ENCODE measurements at places on chromosomes 3 and 15.

- no peaks in the 10 kb centered on the region for H3K36me3 ChIP-seq
- H3K27ac ChIP-seq: no peak overlapping the region
- H3K4me1 ChIP-seq: no peaks in the 10 kb centered on the region
- H3K27me3 ChIP-seq: no peaks in the 10 kb centered on the region
- H3K4me3 ChIP-seq: no peak overlapping the region
Measured at GRCh38 chr3:172701751-172702150, 9.1 kb downstream of the NCEH1 start.

DNA sequence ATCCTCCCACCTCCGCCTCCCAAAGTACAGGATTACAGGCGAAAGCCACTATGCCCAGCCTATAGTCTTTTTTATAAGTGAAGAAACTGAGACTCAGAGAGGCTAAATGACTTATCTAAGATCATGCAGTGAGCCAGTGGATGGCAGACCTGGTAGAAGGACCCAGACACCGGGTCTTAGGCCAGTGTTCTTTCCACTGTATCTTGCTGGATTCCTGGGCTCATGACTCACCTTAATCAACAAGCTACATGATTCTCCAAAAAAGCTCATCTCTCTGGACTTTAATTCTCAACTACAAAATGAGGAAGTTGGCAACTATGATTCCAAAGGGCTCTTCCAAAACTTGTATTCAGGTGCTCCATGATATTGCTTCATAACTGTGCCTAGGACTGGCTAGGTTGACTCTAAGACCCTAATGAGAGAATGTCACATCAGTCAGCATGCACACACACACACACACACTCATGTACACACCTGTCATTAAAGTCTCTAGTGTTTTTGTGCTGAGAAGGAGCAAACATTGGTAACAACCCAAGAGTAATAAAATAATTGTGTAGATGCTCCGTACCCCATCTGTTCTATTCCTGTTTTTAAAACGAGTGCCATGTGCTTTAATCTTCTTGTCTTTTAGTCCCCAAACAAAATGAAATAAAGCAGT, 89.7 kb upstream of the SLC4A7 start:
- DNase-seq: no peak
- H3K27ac ChIP-seq: no peak overlapping the region
- H3K4me1 ChIP-seq: no peaks in the 10 kb centered on the region

DNA sequence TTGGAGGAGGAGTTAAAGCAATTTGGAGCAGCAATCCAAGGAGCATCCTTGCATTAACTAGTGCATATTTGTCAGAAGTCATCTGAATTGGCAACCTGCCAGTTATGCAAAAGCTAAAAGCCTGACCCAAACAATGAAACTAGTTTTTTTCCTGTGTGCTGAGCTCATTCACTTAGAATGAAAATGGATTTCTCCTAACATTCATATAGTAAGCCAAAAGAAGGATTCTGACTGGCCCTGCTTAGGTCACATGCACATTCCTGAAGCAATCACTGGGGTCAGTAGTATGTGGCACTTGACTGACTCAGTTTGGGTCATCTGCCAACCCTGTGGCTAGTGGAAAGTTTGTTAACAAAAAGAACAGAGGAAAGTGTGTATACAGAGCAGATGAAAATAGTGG, 30.5 kb downstream of the OXSM start:
- H3K4me1 ChIP-seq: no peaks in the 10 kb centered on the region
- H3K4me3 ChIP-seq: no peak overlapping the region
- H3K27me3 ChIP-seq: no peaks in the 10 kb centered on the region
- DNase-seq: no peak
- no peaks in the 10 kb centered on the region for H3K36me3 ChIP-seq

DNA sequence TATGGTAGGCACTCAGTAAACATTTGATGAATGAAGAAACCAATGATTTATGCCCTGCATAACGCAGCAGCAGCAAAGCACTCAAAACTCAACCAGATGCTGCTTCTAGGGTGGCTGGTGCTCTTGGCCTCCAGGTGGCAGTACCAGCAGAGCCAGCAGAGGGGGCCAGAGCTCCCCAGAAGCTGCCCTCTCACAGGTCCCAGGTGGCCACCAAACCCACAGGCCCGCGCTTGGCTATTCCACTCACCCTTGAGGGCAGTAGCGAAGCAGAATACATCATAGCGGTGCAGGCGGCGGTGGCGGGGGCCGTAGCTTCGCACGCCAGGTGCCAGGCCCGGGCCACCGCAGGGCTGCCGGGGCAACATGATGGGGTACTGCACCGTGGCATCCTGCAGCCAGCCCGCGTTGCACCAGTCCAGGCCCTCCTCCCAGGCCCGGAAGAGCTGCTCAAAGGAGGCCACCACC, 16.6 kb downstream of the HAPLN3 start:
- H3K27me3 ChIP-seq: no peaks in the 10 kb centered on the region
- H3K4me3 ChIP-seq: no peak overlapping the region
- H3K27ac ChIP-seq: no peak overlapping the region

- no peak overlapping the region for H3K4me3 ChIP-seq
- H3K36me3 ChIP-seq: no peaks in the 10 kb centered on the region
- no peak overlapping the region for H3K27ac ChIP-seq
- DNase-seq: no peak
Measured at GRCh38 chr3:18716101-18716500, 291.0 kb upstream of the SATB1 start.

DNA sequence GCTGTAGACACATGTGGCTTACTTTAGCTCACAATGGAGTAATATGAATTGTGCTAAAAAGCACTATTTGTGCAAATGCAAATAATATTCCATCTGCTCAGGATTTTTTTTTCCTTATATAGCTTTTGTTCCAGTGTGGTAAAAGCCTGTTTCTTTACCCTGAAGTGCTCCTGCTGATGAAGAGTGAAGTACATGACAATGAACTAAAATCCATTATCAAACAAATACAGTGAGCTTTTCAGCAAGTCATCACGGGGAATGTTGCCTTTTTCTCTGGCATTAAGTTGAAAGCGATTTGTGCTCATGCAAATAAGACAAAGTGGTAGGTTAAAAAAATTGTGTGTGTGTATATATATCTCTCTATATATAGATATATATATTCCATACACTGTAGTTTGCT, 28.6 kb upstream of the CCDC39 start:
- H3K36me3 ChIP-seq: no peaks in the 10 kb centered on the region
- no peak overlapping the region for H3K4me3 ChIP-seq
- H3K27me3 ChIP-seq: no peaks in the 10 kb centered on the region
- no peaks in the 10 kb centered on the region for H3K4me1 ChIP-seq
- DNase-seq: no peak
- no peak overlapping the region for H3K27ac ChIP-seq

- H3K4me1 ChIP-seq: peaks cover 24% of the 10 kb centered on the region
- no peak for DNase-seq
- peak overlapping the region; percentile 64 for H3K27ac ChIP-seq
- H3K4me3 ChIP-seq: peak overlapping the region; percentile 96
- no peaks in the 10 kb centered on the region for H3K36me3 ChIP-seq
Measured at GRCh38 chr15:74541494-74542165, 610 bp downstream of the ARID3B start.

DNA sequence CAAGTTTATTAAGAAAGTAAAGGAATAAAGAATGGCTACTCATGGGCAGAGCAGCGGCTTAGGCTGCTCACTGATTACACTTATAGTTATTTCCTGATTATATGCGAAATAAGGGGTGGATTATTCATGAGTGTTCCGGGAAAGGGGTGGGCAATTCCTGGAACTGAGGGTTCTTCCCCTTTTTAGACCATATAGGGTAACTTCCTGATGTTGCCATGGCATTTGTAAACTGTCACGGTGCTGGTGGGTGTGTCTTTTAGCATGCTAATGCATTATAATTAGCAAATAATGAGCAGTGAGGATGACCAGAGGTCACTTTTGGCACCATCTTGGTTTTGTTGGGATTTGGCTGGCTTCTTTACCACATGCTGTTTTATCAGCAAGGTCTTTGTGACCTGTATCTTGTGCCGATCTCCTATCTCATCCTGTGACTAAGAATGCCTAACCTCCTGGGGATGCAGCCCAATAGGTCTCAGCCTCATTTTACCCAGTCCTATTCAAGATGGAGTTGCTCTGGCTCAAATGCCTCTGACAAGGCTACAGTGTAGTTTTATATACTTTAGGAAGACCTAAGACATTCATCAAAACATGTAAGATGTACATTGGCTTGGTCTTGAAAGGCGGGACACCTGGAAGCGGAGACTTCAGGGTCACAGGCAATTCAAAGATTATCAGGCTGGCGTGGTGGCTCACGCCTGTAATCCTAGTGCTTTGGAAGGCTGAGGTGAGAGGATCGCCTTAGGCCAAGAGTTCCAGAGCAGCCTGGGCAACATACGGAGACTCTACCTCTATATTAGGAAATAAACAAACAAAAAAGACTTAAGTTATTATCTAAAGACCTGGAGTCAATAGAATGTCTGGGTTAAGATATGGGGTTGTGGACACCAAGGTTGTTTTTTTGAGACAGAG, 3.2 kb upstream of the BLOC1S6 start:
- no peak overlapping the region for H3K4me3 ChIP-seq
- DNase-seq: no peak
- no peaks in the 10 kb centered on the region for H3K36me3 ChIP-seq
- no peaks in the 10 kb centered on the region for H3K27me3 ChIP-seq
- H3K4me1 ChIP-seq: peaks cover 14% of the 10 kb centered on the region

- no peak overlapping the region for H3K4me3 ChIP-seq
- H3K36me3 ChIP-seq: no peaks in the 10 kb centered on the region
- H3K4me1 ChIP-seq: peaks cover 9% of the 10 kb centered on the region
- no peaks in the 10 kb centered on the region for H3K27me3 ChIP-seq
- H3K27ac ChIP-seq: no peak overlapping the region
- no peak for DNase-seq
Measured at GRCh38 chr3:4906107-4906621, 73.1 kb upstream of the BHLHE40 start.

DNA sequence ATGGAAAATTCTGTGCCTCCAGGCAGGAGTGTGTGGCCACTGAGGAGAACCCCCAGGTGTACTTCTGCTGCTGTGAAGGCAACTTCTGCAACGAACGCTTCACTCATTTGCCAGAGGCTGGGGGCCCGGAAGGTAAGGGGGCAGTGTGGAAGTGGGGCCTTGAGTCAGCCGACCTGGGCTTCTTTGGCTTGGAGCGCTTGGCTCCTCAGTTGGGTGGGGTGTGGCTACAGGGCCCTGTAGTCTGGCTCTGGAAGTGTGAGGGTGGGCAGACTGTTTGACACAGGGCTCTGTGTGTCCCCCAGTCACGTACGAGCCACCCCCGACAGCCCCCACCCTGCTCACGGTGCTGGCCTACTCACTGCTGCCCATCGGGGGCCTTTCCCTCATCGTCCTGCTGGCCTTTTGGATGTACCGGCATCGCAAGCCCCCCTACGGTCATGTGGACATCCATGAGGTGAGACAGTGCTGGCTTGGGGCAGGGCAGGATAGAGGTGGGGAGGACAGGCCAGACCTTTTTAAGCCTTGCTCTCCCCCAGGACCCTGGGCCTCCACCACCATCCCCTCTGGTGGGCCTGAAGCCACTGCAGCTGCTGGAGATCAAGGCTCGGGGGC, 18.2 kb upstream of the EXOG start:
- H3K27me3 ChIP-seq: no peaks in the 10 kb centered on the region
- no peak for DNase-seq
- peaks cover 19% of the 10 kb centered on the region for H3K36me3 ChIP-seq
- no peak overlapping the region for H3K27ac ChIP-seq

DNA sequence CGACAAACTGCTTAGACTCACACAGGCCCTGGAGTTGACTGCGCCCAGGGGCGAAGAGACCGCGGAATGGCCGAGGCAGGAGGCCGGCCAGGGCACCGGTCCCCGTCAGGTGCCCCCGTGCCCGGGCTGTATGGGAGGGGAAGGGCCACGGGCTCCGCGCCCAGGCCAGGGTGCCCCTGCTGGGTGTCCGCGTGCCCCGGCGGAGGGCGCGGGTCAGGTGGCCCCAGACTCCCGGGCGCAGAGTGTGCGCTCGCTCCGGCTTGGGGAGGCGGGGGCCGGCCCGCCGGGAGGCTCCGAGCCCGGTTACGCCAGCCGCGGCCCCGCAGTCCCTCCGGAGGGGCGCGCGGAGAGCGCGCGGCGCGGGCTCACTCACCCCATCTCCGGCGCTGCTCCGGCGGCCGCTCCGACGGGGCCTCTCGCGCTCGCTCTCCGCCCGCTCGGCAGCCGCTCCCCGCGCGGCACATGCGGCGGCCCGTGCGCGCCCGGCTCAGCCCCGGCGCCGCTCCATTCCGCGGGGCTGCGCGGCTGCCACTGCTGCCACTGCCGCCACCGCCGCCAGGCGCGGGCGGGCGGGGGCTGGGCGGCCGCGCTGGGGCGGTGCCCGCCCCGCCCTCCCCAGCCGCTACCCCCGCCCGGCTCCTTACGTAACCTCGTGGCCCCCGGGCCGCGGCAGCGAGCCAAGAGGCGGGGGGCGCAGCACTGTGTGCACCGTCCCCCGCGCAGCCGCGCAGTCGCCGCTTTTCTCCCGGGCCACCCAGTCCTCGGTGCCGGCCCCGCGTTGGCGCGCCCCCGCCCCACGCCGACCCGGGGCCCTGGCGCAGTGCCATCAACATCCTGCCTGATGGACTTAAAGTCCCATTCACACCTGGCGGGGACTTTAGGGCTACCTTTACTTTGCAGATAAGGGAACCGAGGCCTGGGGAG, at the start of gene HOMER2:
Gene HOMER2 (minus strand): TSS at position 563 of the 924 bp plus-strand sequence. CDS start 185 bp downstream, at position 378.
- DNase-seq: peak; percentile 93
- no peaks in the 10 kb centered on the region for H3K27me3 ChIP-seq
- H3K27ac ChIP-seq: peak within 1 kb of the TSS; percentile 92
- peaks cover 25% of the 10 kb centered on the region for H3K4me1 ChIP-seq
- no peaks in the 10 kb centered on the region for H3K36me3 ChIP-seq
- H3K4me3 ChIP-seq: peak within 1 kb of the TSS; percentile 95

DNA sequence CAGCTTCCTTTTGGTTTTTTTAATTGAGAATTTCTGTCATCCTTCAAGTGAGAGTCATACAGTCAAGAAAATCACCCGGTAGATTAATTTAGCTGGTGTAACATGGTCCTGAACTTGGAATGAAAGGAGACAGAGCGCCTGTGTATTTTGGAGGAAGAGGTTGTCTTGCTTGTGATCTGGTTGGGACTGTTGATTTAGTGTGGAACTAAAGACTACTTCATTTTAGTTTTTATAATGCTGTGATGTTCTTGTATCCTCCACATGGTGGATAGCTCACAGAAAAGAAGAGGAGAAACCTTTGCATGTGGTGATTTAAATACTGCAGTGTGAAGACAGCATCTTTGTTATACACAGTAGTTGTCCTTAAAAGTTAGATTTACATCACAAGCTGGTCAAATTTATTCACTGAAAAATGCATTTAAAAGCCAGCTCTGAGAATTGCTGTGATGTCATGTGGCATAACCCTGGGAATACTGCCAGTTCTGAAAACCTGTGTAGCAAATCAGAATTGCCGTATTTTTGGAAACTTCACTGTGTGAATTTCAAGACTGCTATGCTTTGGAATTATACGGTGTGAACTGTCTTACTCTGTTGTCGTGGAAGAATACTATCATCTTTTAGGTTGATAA, 268.5 kb downstream of the PTPRG start:
- H3K27ac ChIP-seq: no peak overlapping the region
- H3K27me3 ChIP-seq: no peaks in the 10 kb centered on the region
- no peak for DNase-seq
- H3K4me1 ChIP-seq: no peaks in the 10 kb centered on the region
- H3K36me3 ChIP-seq: no peaks in the 10 kb centered on the region
- no peak overlapping the region for H3K4me3 ChIP-seq

DNA sequence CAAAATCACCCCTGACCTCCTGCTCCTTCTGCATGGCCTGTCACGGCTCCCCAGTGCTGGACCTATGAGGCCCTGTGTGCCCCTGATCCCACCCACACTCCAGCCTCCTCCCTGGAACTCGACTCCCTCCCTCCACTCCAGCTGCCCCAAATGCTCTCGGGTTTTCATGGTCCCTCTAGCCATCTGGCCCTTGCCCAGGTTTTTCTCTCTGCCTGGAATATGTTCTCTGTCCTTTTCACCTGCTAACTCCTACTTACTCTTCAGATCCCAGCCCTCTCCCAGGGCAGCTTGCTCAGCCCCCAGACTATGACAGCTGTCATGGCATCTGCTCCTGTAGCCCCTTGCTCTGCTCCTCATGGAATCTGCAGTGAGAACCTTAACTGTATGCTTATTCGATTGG, 30.3 kb downstream of the DUSP7 start:
- H3K27ac ChIP-seq: no peak overlapping the region
- DNase-seq: no peak
- no peaks in the 10 kb centered on the region for H3K27me3 ChIP-seq
- H3K36me3 ChIP-seq: no peaks in the 10 kb centered on the region

Data from pancreas (tissue), 10 donors.